ENCODE measurements at places on chromosomes 4 and X.

- DNase-seq = no peak
Measured at GRCh38 chr4:28443801-28444412, 1583.3 kb downstream of the STIM2 start.

- DNase-seq = no peak
Measured at GRCh38 chr4:152559641-152560040, 23.7 kb upstream of the FBXW7 start.

DNA sequence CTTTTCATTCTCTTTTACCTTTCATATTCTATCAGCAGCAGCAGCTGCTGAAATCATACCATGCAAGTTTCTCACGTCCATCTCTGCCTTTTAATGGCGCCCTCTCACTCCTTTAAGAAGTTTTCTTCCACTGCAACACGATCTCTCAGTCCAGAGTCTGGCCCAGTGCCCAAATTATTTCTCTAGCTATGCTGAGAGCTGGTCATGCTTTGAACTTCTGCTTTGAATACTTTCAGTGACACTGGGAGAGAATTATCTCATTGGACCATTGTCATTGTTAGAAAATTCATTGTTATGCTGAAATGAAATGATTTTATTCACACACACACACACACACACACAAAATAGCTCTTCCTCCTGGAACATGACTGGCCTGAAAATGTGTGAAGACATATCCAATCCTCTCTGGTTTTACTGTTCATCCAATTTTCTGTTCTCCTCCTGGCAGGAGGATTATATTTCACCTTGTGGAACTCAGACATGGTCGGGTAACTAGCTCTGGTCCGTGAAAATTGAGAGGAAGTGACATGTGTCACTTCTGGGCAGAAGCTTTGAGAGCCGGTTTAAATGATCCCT, 1.3 kb upstream of the PDHA1 start:
- no peak for DNase-seq

DNA sequence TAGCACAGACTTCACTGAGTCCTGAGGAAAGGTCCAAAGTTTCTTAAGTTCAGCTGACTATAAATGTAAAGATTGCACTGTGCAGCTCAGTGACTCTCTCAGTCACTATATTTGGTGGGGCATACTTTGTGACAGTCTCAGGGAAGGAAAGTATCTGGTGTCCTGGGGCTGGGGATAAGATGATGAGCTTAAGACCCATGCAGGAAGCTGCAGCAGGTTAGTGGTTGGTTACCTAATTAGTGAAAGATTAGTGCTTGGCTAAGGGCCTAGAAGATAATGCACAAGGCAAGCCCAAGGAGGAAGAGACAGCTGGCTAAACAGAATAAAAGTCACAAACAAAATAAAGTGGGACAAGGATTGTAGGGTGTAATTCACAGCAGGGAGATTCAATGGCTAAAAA, 25.4 kb upstream of the SLITRK4 start:
- no peak for DNase-seq

- no peak for DNase-seq
Measured at GRCh38 chrX:153340111-153340510, 6.2 kb downstream of the ZNF275 start.

DNA sequence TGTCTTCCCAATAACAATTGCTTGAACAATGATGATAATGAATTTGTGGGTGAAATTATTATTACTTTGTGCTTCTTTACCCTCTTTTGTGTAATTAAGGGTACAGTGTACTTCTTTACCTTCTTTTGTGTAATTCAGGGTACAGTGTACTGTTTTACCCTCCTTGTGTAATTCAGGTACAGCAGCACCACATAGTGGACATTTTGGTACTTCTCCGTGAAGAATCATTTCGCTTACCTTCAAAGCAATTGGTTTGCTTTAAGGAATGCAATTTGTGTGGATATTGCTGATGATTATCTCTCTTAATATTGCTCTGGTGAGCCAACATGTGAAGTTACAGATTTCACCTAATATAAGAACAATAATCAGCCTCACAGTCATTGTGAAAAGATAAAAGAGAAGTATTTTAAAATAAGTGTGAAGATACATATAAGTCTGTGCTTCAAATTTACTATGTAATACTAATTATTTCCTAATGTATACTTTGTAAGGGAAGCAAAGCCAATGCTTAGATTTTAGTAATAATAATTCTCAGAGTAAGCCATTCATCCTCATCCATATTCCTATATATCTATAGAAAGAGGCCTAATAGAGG, 27.2 kb upstream of the SEC24B start:
- DNase-seq = no peak

DNA sequence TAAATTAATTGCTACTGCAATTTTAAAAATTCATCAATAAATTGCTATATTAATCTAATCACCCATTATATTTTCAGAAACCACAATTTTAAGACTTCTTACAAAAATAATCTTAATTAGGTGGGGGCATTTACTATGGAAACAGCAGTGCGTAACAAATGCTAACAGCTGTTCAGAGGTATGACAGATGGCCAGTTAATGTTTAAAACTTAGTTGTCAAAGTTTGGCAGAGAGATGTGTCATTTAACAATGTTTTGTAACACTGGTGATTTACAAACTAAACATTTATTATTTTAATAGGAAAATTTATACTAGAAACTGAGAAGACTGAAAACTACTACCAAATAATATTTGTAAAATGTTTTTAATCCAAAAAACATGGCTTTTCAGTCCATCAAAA, 85.2 kb upstream of the GPR34 start:
- DNase-seq = no peak

GRCh38 chr4:5863461-5864113, 29.3 kb downstream of the CRMP1 start:
- DNase-seq = no peak

DNA sequence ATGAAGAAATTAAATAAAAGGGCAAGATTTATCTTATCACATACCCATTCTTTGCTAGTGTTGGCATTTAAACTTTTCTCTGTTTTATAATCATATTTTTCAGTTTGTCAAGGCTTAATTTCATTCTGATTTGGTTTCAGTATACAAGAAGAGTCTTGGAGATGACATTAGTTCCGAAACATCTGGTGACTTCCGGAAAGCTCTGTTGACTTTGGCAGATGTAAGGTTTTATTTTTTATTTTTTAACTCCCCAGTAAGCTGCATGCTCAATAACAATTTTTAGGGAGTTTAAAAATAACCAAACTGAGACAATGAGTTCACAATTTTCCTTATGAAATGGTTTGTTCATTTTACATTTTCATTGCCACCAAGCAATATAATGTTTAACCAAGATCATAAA, 39.8 kb downstream of the ANXA3 start:
- DNase-seq = no peak

DNA sequence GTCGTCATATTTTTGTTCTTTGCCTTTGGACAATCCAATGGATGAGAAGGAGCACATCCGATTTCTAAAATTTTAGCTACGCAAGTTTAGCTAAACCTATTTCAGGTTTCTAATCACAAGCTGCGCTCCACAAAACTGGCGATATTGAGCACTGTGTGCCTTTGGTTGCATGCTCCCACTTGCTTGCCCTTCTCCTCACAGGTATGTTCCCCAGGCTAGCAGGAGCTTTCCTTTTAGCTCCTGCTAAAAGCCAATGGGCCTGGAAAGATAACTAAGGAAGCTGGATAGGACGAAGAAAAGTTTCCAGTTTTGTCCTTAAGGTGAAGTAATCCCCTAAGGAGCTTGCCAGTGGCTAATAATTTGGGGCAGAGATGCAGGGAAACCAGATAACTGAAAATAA, 975.2 kb downstream of the FSTL5 start:
- DNase-seq = no peak

DNA sequence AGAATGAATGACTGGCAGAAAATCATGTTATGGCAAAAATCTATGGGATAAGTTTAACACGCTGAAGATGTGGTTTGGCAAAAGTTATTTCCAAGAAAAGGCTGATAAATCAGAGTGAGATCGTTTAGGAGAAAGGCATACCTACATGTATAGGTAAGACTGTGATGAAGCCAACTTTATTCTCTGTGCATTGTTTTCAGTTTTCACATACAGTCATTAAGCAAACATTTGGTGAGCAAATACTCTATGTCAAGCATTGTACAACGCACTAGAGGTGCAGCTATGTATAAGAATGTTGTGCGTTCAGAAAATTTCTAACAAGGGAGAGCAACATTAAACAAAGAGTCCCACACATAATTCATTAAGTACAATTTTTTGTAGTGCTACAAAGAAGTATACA, 121.7 kb downstream of the TEX13A start:
- DNase-seq = no peak

DNA sequence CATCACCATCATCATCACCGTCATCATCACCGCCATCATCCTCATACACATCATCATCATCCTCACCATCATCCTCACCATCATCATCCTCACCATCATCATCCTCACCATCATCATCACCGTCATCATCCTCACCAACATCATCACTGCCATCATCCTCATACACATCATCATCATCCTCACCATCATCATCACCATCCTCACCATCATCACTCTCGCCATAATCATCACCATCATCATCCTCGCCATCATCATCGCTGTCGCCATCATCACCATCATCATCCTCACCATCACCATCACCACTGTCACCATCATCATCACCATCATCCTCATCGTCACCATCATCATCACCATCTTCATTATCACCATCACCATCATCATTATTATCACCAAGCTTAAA, 19.8 kb upstream of the DHRSX start:
- no peak for DNase-seq

DNA sequence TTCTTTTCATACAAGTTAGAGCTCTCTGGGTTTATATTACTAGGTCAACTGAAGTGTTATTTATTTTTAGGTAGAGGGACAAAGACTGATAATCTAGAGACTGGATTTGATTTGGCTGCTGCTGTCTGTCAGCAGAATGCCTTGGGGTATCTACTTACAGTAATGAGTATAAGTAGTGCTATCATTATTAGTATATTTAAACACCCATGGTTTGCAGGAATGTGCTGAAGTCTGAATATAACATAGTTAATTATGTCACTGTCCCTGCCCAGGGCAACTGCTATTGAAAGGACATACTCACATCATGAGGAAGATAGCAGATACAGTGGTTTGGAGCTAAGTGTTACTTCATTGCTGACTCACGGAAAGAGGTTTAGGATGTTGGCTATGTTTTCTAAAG, 76.2 kb downstream of the PRRG1 start:
- no peak for DNase-seq

DNA sequence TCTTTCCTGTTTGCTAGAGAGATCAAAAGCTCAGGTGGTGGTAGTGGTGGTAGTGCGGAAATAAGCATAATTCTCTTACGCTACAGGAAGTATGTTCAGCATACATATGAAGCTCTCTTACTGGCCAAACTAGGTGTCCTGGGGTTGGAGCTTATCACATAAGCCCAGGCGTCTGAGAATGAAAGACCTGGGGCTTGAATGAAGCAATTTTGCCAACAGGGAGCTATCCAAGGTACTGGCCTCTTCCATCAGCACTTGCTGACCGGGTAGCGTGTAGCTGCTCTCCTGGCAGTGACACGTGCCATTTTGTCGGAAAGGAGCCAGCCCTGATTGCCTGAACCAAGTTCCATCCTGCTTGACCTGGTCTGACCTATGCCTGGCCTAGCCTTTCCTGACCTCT, 65.9 kb upstream of the HPF1 start:
- DNase-seq = no peak

DNA sequence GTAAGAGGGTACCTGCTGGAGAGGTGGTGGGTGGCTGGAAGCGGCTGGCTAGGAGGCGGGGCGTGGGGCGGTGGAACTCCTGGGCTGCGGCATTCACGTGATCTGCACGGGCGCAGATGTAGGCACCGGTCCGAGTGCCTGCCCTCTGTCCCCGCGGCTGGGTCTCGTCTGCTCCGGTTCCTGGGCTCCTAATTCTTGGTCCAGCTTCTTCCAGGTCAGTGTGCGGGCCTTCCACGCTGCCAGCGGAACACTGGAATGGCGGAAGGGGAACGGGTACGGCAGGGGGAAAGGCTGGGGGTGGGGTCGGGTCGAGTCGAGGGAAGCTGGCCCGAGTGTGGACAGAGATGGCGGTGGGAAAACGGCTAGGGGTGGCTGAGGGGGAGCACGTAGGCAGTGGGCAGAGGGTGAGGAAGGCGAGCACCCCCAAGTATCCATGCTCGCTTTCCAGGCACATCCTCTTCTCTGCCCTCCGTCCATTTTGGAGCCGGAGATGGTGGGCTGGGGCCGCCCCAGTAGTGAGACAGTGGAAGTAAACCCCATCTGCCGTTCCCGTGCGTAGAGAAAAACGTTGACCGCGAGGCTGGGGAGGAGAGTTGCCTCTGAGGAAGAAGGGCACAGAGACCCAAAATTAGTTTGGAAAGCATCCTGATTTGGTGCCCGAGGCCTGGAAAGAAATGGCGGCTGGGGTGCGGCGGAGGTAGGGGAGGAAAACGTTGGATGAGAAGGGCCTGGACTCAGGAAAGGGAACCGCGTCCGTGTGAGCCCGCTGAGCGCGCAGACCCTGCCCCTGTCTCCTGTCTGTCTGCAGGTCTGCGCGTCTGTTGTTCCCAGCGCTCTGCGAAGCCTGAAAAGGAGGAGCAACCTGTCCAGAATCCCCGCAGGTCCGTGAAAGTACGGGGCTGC, at the start of gene TCEAL4:
TSS of gene TCEAL4 (plus strand) at position 105 of the 903 bp plus-strand sequence. CDS start 1,161 bp downstream, outside the sequence.
- no peak for DNase-seq

- no peak for DNase-seq
Measured at GRCh38 chrX:111886678-111887077, 10.7 kb downstream of the TRPC5OS start.

DNA sequence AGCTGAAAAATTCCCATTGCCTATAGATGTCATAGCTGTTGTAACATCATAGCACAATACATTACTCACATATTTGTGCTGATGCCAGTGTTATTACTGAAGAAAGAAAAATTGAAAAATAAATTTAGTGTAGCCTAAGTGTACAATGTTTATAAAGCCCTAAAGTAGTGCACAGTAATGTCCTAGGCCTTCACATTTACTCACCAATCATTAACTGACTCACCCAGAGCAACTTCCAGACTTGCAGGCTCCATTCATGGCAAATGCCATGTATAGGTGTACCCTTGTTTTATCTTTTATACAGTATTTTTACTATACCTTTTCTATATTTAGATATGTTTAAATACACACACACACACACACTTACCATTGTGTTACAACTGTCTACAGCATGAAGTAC, 265.4 kb upstream of the MAGEB18 start:
- DNase-seq = no peak

- DNase-seq = peak; percentile 31
Measured at GRCh38 chr4:128782076-128782715, 27.3 kb upstream of the JADE1 start.

GRCh38 chr4:160142579-160142978, 1039.7 kb downstream of the RAPGEF2 start:
- DNase-seq = no peak

- no peak for DNase-seq
Measured at GRCh38 chr4:7871356-7871755, 68.3 kb downstream of the AFAP1 start.

DNA sequence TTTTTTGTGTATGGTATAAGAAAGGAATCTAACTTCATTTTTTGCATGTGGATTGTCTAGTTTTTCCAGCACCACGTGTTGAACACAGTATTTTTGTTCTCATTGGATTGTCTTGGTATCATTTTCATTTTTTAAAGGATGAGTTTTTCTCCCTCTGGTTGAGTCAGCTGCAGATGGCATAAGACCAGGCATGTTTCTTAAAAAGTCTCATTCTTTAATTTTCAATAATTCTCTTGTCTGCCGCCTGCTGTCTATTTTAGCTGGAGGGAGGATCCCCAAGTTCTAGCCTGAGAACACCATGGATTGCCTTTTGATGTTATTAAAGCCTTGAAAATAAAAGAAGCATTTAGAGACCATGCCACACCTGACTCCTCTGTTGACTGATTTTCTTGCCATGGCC, 263.8 kb downstream of the ARHGAP24 start:
- DNase-seq = no peak
